Adrenal gland (tissue), 19 donors: ENCODE measurements at places on chromosomes 2 and 18. TPM values are rescaled to one million over a fixed set of nuclear protein-coding genes. Genes with fewer than 3 reads are reported as not detected.

GRCh38 chr2:17649026-17649425 lies 104.6 kb downstream of the SMC6 start:
- H3K36me3 ChIP-seq, result no peaks in the 10 kb centered on the region
- H3K4me1 ChIP-seq, result peaks cover 7% of the 10 kb centered on the region
- H3K27ac ChIP-seq, result no peak overlapping the region
- H3K27me3 ChIP-seq, result no peaks in the 10 kb centered on the region
- H3K4me3 ChIP-seq, result no peak overlapping the region

GRCh38 chr2:6941299-6942046 lies 24.3 kb downstream of the RNF144A start:
- no peak overlapping the region for H3K4me3 ChIP-seq
- peaks cover 10% of the 10 kb centered on the region for H3K4me1 ChIP-seq
- no peaks in the 10 kb centered on the region for H3K27me3 ChIP-seq
- no peak for DNase-seq
- no peaks in the 10 kb centered on the region for H3K36me3 ChIP-seq

DNER gene
- total RNA-seq, result 81.2 TPM

DNA sequence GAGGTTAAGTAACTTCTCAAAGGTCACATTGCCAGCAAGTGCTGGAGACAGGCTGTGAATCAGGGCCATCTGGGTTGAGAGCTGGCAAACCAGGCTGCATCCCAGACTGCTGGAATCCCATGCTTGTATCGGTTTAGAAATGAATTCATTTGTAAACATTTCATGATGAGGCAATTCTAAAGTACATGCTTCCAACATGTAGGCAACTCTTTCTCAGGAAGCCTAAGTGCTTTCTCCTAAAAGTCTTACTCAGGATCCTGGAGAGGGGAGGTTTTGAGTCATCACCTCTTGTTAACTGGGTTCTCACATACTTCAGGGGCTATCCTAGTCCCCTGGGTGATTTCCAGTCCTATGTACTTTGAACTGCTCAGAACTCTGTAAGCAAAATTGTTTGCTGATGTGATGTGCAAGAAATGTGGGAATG lies 416.5 kb downstream of the MEIS1 start:
- H3K4me1 ChIP-seq, result no peaks in the 10 kb centered on the region
- DNase-seq, result no peak
- no peak overlapping the region for H3K4me3 ChIP-seq
- no peak overlapping the region for H3K27ac ChIP-seq
- no peaks in the 10 kb centered on the region for H3K27me3 ChIP-seq

DNA sequence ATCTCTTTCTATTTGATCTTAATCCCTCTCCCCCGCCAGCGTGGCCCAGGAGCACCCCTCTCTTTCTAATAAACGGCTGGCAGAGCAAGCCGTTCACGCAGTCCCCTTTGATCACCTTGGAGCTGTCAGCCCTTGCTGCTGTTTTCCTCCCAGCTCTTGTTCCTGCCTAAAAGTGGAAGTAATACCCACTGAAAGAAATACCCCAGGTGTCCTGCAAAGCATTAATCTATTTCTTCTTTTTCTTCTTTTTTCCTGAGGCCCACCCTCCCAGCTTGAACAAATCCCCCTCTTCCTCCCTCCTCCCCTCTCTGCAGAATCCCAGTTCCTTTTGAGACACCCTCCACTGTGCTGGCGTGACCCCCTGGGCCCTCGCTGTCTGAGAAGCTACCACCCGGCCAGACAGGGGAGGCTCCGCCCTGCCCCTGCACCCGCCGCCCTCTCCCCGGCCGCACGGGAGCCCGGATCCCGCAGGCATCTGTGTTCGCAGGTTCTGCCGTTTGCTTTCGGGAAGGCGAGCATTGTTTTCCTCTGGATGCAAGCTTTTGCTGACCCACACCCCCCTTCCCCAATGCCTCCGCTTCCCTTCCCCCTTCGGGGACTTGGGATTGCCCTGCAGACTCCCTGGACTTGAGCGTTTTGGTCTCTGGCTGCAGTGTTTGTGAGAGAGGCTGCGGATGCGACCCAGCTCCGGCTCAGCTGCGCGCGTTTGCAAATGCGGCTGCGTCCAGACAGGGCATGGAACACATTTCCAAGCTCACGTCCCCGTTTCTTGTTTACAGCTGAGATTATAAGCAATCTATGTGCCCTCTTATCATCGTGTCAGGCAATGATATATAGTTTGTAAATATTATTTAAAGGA lies 631.5 kb downstream of the NYAP2 start:
- H3K27me3 ChIP-seq, result no peaks in the 10 kb centered on the region
- peak; percentile 67 for DNase-seq
- no peak overlapping the region for H3K27ac ChIP-seq
- H3K36me3 ChIP-seq, result no peaks in the 10 kb centered on the region
- peaks cover 6% of the 10 kb centered on the region for H3K4me1 ChIP-seq

DNA sequence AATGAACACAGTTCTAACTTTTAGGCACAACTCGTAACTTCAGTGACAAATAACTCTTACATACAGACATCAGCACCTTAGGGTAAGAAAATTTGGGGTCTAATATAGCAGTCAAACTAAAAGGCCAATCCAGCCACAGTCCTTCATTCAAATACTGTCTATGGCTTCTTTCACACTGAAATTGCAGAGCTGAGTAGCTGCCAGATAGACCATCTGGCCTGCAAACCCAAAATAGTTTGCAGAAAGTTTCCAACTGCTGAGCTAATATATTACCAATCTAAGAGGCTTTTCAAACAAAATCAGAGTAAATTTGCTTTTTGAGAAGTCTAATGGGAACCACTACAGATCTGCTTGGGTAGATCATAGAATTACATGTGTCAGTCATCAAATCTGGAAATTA lies 183.4 kb downstream of the GALR1 start:
- no peaks in the 10 kb centered on the region for H3K27me3 ChIP-seq
- no peak for DNase-seq
- no peaks in the 10 kb centered on the region for H3K36me3 ChIP-seq
- no peak overlapping the region for H3K27ac ChIP-seq
- no peak overlapping the region for H3K4me3 ChIP-seq

MYCN gene
- total RNA-seq, result 0.45 TPM

GRCh38 chr2:18833941-18834340 lies 244.6 kb upstream of the NT5C1B start:
- H3K27ac ChIP-seq, result no peak overlapping the region
- H3K27me3 ChIP-seq, result no peaks in the 10 kb centered on the region
- no peak overlapping the region for H3K4me3 ChIP-seq
- no peaks in the 10 kb centered on the region for H3K36me3 ChIP-seq
- peaks cover 17% of the 10 kb centered on the region for H3K4me1 ChIP-seq

SERPINB13 gene
- not detected for total RNA-seq

GRCh38 chr2:46278952-46279351 lies 18.3 kb upstream of the EPAS1 start:
- no peak overlapping the region for H3K4me3 ChIP-seq
- no peaks in the 10 kb centered on the region for H3K36me3 ChIP-seq
- H3K27ac ChIP-seq, result no peak overlapping the region

SERPINB4 gene
- total RNA-seq, result not detected

DNA sequence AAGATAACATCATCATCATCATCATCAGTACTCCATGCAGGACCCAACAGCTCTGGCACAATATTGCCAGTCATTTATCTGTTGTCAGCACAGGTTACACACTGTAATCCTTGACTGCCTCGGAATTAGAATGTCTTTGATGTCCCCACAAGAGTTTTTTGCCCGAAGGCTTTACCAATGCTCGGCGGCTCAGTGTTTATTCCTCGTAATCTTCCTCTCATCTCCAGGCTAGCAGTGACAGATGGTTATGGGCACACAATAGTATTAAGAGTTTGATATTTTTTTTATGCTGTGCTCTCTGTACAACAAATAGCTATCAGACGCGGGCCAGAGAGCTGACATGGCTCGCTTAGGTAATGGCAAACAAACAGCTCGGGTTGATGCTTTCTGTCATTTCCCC lies 515.2 kb downstream of the ZEB2 start:
- H3K4me3 ChIP-seq, result no peak overlapping the region
- no peaks in the 10 kb centered on the region for H3K36me3 ChIP-seq
- no peaks in the 10 kb centered on the region for H3K4me1 ChIP-seq
- no peak for DNase-seq
- no peak overlapping the region for H3K27ac ChIP-seq
- no peaks in the 10 kb centered on the region for H3K27me3 ChIP-seq

DNA sequence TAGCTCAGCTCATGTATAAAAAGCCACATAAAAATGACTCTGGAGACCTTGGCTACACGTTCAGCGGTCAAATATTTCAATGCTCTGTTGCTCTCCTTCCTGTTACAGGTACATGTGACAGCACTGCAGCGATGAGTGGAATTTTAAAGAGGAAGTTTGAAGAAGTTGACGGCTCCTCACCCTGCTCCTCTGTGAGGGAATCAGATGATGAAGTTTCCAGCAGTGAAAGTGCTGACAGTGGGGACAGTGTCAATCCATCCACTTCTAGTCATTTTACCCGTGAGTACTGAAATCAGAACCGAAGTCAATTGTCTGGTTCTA lies 125.4 kb downstream of the CSRNP3 start:
- H3K4me1 ChIP-seq, result no peaks in the 10 kb centered on the region
- no peak overlapping the region for H3K27ac ChIP-seq
- H3K36me3 ChIP-seq, result no peaks in the 10 kb centered on the region

GRCh38 chr18:2083691-2084090 lies 487.6 kb downstream of the METTL4 start:
- H3K36me3 ChIP-seq, result no peaks in the 10 kb centered on the region
- DNase-seq, result no peak
- no peaks in the 10 kb centered on the region for H3K27me3 ChIP-seq

DNA sequence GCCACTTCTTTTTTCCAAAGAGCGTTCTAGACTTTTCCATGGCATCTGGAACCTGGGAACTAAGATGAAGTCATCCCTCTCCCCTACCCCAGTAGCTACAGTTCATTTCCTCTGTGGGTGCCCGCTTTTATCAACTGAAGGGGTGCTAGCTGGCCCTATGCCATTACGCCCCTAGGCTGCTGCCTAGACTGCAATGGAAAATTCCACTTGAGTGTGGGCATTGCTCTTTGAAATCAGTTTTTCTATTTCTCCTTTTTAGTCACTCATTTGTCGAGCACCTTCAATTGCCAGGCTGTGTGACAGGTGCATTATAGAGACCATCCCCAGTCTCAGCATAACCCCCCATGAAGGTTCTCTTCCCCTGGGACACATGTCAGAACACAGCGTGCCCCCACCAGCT lies 7.3 kb downstream of the TEX51 start:
- no peak overlapping the region for H3K4me3 ChIP-seq
- no peak overlapping the region for H3K27ac ChIP-seq
- H3K4me1 ChIP-seq, result no peaks in the 10 kb centered on the region
- no peaks in the 10 kb centered on the region for H3K36me3 ChIP-seq
- DNase-seq, result no peak

HOXD12 gene
- not detected for total RNA-seq

GRCh38 chr18:32135625-32136024 lies 44.0 kb downstream of the RNF138 start:
- H3K4me1 ChIP-seq, result no peaks in the 10 kb centered on the region
- H3K27me3 ChIP-seq, result no peaks in the 10 kb centered on the region
- no peak overlapping the region for H3K4me3 ChIP-seq
- no peak for DNase-seq
- H3K36me3 ChIP-seq, result peaks cover 10% of the 10 kb centered on the region
